Esophagus muscularis mucosa (tissue), 4 donors: ENCODE measurements at places on chromosomes 7 and 10. TPM values are rescaled to one million over a fixed set of nuclear protein-coding genes. Genes with fewer than 3 reads are reported as not detected.

GRCh38 chr7:22435105-22435504 lies 64.9 kb downstream of the STEAP1B start:
- peak; percentile 47 for DNase-seq
- no peak overlapping the region for H3K27ac ChIP-seq
- no peaks in the 10 kb centered on the region for H3K27me3 ChIP-seq
- H3K36me3 ChIP-seq = no peaks in the 10 kb centered on the region
- no peak overlapping the region for H3K4me3 ChIP-seq

GRCh38 chr7:100472121-100472851 lies 6.7 kb downstream of the TSC22D4 start:
- H3K4me3 ChIP-seq = no peak overlapping the region
- no peaks in the 10 kb centered on the region for H3K27me3 ChIP-seq
- H3K27ac ChIP-seq = peak overlapping the region; percentile 48
- H3K36me3 ChIP-seq = peaks cover 76% of the 10 kb centered on the region
- H3K4me1 ChIP-seq = peaks cover 67% of the 10 kb centered on the region

The BUB3 gene
- 90.1 TPM for total RNA-seq

DNA sequence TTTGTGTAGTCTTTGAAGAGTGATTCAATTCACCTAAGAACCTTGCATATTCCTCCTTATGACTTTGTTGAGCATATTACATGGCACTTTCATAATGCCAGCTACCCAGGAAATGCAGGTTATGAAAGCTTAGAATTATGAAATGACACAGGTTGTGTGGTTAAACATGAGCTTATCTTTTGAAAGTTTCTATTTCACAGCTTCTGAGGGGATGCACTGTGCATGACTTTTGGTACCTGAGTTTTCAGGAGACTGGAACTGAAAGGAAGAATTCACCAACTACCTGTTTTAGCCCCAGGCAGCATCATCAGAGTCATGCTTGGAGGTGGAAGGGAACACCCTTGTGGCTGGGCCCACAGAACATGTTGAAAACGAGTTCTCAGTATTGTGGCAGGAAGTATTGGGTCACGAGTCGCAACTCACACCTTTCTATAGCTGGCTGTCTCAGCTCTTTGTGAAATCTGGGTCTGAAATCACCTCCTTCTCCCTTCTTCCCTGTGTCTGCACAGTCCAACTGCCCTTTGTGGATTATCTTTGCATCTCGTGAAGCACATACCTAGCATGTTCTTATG lies 228.2 kb downstream of the PTEN start:
- H3K27me3 ChIP-seq = no peaks in the 10 kb centered on the region
- no peaks in the 10 kb centered on the region for H3K36me3 ChIP-seq
- H3K4me3 ChIP-seq = no peak overlapping the region
- peaks cover 10% of the 10 kb centered on the region for H3K4me1 ChIP-seq

DNA sequence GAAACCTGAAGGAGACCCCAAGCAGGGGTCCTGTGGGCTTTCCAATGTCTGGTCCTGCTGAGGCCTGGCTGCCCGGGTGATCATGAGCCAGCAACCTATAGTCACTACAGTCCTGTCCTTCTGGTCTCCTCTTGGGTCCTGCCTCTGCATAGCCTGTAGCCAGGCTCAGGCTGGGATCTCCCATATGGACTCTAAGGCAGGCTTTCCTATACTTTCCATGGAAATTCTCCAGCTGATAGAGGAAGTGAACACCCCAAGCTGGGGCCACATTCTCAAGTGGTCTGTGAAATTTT lies 26.4 kb downstream of the ANXA8 start:
- no peak overlapping the region for H3K27ac ChIP-seq
- no peak overlapping the region for H3K4me3 ChIP-seq
- H3K36me3 ChIP-seq = no peaks in the 10 kb centered on the region
- H3K27me3 ChIP-seq = no peaks in the 10 kb centered on the region

The HYAL4 gene
- not detected for total RNA-seq

- peaks cover 18% of the 10 kb centered on the region for H3K4me1 ChIP-seq
- H3K27me3 ChIP-seq = no peaks in the 10 kb centered on the region
- H3K27ac ChIP-seq = no peak overlapping the region
- no peak for DNase-seq
- no peaks in the 10 kb centered on the region for H3K36me3 ChIP-seq
These were observed 65.6 kb downstream of the DOCK4 start for GRCh38 chr7:112140600-112140999.

GRCh38 chr10:36534471-36535002 lies 590.9 kb upstream of the ANKRD30A start:
- no peaks in the 10 kb centered on the region for H3K27me3 ChIP-seq
- H3K36me3 ChIP-seq = no peaks in the 10 kb centered on the region
- no peak for DNase-seq
- H3K4me3 ChIP-seq = no peak overlapping the region
- H3K27ac ChIP-seq = no peak overlapping the region

- no peaks in the 10 kb centered on the region for H3K27me3 ChIP-seq
- DNase-seq = no peak
- peak overlapping the region; percentile 70 for H3K27ac ChIP-seq
- peaks cover 88% of the 10 kb centered on the region for H3K4me1 ChIP-seq
- H3K36me3 ChIP-seq = no peaks in the 10 kb centered on the region
- H3K4me3 ChIP-seq = no peak overlapping the region
These were observed 216.0 kb downstream of the KCNMA1 start for GRCh38 chr10:77421591-77421990.
